ENCODE measurements at places on chromosomes 12 and 14.
A peak's percentile ranks its signal among the peaks of the same experiment; 100 is the strongest.

DNA sequence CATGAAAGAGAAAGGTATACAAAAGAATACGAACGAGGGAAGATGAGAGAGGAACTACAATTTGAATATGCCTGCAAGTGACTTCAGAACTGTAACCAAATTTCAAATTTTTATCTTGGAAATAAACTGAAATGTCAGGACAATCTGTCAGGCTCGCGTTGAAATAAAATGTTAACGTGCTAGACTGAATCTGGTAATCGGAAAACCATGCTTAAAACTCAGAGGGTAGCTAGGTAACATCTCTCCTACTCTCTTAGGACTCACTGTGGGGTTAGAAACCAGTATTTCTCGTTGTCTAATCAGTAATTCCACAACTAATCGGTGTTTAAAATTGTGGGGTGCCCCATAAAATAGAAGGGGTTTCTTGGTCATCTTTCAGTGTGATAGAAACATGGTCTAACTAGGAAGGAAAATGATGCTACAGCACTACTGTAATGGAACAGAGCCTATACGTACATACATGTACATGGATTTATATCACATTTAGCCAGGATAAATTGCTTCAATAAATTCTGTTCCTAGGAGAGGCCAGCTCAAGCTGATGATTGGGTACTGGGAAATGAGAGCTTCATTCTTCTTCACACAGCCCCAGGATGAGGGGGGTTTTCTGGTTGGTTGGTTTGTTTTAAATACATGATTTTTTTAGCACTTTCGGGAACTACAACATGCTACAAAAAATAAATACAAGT is 23.9 kb downstream of the ATF7 start:
- no peak for DNase-seq

DNA sequence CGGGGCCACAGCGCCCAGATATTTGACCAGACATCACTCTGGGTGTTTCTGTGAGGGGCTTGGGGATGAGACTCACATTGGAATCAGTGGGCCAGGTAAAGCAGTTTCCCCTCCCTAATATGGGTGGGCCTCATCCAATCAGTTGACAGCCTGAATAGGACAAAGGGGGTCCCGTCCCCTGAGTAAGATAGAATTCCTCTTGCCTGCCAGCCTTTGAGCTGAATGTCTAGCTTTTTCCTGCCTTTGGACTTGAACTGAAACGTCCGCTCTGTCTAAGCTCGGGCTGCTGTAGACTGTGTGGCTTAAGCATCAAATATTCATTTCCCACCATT is 88.8 kb upstream of the DIO3 start:
- DNase-seq, result no peak

GRCh38 chr14:100488057-100488456 is 99.2 kb downstream of the BEGAIN start:
- no peak for DNase-seq

- no peak for DNase-seq
Observed at GRCh38 chr12:57247041-57247440, 3.9 kb downstream of the STAC3 start.

- no peak for DNase-seq
Observed at GRCh38 chr14:44988694-44989093, 26.7 kb downstream of the TOGARAM1 start.

- DNase-seq, result no peak
Observed at GRCh38 chr12:112961074-112961473, 17.2 kb upstream of the OAS2 start.

DNA sequence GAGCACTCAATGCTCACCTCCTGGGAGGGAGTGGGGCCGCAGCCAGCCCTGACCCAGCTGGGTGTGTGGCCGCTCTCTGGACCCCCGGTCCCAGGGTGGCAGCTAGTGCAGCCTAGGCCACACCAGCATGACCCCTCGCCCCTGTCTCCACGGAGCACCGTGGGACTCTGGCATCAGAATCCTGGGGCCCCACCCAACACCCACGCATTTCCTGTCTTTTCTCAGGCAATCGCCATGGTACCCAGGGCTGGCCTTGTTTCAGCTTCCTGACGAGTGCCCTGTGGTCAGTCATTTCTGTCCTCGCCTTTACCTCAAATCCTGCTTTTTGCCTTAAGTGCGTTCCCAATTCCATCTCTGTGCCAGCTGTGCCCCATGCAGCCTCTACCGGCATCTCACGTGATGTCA is 15.9 kb downstream of the PACS2 start:
- DNase-seq, result no peak

DNA sequence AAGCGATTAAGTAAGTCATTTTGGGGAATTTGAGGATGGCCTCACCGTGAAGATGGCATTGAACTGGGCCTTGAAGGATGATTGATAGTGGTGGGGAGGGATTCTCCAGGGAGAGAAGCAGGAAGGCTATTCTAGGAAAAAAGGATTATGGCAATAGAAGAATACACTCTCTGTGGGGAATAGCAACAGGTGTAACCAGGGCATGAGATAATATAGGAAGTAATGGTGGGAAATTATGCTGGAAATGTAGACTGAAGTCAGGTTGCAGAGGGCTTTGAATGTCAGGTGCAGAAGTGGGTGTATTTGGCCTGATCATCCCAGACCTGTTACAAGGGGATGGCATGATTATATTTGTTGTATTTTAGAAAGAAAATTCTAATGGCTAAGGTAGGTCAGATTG is 4.6 kb upstream of the ANO4 start:
- no peak for DNase-seq

DNA sequence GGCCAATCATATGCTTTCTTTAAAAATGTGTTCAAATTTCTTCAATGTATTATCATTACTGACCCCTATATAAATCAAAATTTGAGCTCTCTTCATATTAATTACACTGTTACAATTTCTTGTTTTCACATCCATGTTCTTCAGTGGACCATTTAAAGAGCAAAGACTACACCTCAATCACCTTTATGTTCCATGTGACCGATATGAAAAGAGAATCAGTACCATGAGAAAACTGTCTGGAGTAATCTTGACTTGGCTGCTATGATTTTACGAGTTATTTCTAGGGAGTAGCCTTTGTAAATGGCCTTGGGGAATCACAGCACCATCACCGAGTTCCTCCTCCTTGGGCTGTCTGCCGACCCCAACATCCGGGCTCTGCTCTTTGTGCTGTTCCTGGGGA is at the start of gene OR8S1:
Gene OR8S1 (plus strand): TSS at position 301 of the 400 bp plus-strand sequence. CDS start 0 bp downstream, at position 301.
- DNase-seq, result no peak

GRCh38 chr12:74076918-74077317 is 460.7 kb upstream of the ATXN7L3B start:
- DNase-seq, result no peak

DNA sequence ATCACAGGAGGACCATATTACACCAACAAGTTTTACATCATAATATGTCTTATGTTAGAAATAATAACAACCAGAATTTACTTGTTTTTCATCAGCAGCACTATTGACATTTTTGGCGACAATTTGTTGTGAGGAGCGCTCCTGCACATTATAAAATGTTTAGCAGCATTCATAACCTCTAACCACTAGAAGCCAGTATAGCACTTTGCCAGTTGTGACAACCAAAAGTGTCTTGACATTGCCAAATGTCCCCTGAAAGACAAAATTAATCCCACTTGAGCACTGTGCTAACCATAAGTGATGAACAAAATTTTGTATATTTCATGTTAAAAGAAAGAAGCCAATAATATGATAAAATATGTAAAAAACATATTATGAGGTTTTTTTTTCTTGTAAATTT is 356.9 kb upstream of the LMO3 start:
- no peak for DNase-seq

- no peak for DNase-seq
Observed at GRCh38 chr12:47123730-47124129, 44.0 kb upstream of the AMIGO2 start.

DNA sequence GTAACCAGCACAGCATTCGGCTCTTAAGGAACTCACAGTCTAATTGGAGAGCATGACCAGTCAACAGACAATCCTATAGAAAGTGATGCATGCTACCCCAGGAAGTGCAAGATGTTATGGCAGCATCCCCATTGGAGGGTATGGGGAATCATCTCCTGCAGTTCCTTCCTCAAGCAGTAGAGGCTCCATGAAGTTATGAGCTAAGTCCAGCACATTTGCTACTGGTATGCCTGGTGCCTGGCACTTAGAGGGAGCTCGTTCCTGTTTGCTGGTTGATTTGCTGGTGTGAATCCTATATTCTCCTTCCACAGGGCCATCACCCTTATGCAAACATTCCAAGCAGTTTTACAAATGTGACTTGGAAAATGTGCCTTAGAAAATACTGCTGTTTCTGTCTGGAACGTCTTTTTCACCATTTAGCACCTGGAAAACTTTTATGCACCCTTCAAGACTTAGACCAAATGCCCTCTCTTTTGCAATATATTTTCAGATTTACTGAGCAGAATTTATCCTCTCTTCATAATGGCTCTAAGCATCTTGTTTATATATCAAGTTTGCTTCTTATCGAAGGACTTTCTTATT is 136.1 kb upstream of the WSCD2 start:
- DNase-seq, result no peak

DNA sequence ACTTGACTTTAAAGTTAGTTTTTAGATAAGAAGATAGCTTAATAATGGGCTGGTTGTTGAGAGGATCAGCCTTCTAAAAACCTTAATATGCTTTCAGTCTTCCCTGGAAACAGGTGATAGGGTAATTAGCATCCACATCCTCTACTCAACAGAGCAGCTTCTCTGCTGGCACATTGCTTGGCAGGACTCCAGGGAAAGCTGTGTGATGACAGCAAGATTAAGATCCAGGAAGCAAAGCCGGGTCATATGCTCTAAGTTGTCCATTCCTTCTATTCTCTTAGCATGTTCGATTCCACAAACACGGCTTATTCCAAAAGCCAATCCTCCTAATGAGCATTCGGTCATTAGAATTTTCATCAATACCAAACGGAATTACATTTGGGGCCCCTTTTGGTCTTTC is 87.0 kb downstream of the HMGA2 start:
- no peak for DNase-seq

DNA sequence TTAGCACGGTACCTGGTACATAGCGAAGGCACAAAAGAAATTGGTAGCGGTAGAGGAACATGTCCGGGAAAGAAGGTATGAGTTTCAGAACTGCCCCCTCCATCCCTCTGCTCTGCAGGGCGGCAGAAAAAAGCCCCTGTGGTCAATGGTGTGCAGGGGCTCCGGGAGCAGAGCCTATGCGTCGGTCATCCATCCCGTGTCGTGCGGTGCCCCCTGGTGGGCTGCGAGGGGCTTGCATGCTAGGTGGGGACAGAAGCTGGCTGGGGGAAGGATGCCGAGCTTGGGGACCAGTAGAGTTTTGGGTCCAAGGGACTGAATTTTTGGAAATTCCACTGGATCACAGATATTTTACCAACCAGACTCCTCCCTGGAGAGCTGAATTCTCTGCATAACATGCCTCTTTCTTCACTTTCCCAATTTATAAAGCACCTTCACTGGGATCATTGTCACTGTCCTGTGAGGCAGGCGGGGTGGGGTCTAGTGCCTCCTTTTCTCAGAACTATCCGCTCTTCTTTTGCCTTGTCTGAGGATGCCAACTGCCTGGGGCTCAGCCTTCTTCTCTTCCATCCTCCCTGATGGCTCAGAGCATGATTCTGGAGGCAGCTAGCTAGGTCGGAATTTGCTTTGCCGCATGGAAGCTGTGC is 148.7 kb downstream of the SMOC1 start:
- DNase-seq, result peak; percentile 65

DNA sequence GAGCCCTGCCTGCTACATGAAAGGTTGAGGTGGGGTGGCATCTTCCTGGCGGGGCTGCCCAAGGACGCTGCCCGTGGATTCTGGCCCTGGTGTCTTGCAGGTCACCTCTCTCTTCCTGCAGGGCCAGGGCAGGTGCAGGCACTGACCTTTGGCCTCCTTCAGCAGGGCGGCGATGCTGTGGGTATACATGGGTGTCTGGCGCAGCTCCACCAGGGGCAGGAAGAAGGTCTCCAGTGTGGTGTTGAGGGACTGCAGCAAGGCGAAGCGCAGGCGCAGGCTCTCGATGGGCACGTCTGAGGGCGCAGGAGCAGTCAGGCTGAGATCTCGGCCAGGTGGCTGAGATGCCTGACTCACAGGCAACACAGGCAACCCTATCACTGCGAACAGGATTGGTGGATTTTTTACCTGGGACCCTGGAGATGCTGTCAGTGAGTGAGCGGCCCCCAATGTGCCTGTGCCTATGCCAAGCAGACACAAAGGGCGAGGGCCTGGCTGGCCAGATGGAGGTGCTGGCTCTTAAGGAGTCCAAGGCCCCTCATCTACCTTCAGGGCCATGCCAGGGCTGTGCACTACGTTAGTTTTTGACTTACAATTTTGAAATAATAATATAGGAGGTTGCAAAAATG is 45.7 kb downstream of the TRAFD1 start:
- DNase-seq, result no peak

DNA sequence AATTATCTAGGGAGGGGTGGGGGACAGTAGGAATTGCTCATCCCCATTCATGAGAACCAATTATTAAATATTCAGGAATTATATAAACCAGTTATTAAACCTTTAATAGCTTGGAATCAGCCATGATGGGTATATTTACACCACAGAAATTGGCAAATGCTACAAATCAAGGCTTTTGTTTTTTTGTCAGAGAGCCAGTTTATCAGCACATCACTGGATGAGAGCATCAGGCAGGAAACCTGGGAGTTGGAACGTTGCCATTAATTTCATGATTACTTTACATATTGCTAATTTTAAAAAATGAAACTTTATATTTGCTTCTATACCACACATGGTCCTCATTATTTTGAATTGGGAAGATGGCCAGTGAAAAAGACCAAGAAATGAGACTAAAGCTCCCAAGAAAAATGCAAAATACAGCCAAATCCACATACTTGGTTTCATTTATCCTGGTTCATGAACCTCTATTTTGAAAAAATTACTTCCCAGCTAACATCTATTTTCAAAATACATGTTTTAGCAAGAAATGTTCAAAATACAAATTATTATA is 48.4 kb downstream of the ATL1 start:
- no peak for DNase-seq

DNA sequence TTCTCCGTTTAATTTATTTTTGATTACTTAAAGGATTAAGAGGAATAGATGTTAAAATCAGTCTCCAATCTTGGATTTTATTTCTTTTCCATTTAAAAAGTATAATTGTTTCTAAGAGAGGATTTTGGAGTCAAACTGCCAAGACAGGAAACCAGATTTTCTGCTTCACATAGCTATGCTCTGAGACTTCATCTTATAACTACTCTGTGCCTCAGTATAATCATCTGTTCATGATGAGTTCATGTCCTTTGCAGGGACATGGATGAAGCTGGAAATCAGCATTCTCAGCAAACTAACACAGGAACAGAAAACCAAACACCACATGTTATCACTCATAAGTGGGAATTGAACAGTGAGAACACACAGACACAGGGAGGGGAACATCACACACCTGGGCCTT is 9.0 kb upstream of the TAS2R31 start:
- no peak for DNase-seq

All from C1 segment of cervical spinal cord (tissue), 14 donors.